ENCODE measurements at places on chromosomes 5 and 9.

DNA sequence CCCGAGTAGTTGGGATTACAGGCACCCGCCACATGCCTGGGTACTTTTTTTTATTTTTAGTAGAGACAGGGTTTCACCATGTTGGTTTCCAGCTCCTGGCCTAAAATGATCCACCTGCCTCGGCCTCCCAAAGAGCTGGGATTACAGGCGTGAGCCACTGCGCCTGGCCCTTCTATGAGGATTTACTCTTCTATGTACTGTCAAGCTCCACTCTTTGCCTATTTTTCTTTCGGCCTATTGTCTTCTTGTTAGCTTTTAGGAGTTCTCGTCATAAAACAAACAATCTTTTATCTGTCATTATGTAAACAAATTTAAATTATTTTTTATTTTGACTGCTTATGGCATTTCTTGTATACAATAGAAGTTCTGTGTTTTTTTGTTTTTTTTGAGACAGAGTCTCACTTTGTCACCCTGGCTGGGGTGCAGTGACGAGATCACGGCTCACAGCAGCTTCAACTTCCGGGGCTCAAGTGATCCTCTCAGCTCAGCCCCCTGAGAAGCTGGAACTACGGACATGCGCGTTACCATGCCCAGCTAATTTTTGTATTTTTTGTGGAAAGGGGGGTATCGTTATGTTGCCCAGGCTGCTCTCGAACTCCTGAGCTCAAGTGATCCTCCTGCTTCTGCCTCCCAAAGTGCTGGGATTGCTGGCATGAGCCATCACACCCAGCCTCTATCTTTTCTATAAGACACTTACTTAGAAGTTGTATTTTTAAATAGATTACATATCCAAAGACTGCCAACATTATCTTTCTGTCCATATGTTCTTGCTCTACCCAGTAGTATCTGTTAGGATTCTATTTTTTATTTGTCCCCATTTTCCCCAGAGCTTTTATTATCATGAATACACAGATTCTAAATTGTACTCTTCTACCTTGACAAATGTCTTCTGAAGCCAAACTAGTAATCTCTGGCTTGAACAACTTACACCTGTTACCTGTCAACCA is 29.2 kb downstream of the CSNK1A1 start:
- DNase-seq = no peak

DNA sequence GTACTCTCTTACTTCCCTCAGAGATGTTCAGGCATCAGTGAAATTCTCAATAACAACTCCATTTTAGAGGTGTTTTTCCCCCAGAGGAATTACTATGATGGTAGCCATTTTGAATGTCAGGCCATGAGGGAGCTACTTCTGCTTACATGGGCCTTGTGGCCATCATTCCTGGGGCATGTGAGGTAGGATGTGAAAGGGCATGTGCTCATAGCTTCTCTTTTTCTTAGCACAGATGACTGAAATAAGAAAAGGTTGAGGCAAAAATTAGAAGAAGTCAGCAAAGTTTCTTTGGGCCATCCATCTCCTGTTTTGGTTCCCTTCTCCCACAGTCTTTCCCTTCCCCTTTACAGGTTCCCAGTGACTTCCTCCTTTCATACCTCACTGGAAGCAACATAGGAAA is 68.8 kb downstream of the FEM1C start:
- no peak for DNase-seq

GRCh38 chr5:112217843-112218579 is 201.1 kb downstream of the EPB41L4A start:
- no peak for DNase-seq

DNA sequence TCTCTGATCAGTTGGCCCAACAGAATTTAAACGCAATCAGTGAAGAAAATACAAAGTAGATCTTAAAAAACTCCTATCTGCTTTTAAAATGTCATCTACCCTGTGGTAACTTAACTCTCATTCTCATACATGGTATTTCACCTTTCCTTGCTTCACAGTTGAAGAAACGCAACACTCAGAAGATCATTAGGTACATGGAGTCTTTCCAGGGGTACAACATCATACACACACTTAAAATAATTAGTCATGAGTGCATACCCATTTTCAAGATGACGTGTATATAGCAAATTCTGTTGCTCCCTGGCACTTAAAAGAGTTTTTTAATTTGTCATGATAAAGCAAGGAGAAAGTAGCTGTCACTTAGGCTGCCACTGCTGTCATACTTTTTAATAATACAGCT is 259.9 kb downstream of the BNC2 start:
- DNase-seq = no peak

DNA sequence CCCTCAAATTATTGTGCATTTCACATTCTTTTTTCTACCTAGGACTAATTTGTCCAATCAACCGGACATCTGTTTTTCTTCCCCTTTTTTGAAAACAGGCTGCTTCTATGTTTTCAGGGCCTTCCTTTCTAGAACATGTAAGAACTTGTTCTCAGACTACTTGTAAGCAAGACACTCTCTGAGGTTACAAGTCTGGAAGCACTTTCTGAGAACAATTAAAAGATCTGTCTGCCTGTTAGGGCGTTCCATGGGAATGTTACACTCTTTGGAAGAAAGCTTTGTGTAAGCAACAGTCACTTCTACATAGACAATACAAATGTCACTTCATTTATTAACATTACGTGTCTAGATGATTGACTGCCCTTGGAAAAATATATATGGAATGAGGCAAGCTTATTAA is 50.9 kb upstream of the HSPB3 start:
- DNase-seq = no peak

DNA sequence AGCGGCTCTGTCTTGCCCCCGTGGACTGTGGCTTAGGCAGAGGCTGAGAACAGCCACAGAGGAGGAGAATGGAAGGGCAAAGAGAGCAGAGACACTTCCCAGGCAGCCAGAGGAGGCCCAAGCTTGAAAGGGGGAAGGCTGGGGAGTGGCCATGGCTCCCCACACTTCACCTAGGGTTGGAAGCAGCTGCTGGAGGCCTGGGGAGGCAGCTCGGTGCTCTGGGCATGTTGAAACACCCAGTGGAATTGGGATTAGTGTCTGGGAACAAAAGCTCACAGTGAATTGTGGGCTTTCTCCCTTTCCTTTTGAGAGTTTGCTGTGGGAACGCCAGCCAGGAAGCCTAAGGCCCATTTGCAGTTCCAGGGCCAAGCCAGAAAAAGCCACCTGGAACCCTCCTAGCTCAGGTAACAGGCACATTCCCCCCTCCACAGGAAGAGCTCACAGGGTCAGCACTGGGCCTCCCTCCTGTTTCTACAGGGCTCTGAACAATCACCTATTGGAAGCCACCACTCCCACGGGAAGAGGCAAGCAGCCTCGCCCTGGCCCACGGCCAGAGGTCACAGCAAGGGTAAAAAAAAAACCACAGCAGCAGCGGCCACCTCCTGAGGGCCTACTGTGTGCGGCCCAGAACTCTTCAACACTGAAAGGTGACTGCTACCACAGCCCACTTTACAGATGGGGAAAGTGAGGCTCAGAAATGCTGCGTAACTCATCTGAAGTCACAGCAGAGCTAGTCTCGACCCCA is 20.2 kb downstream of the EEIG1 start:
- no peak for DNase-seq

All from cerebellar nuclear complex (tissue), 1 donor.